NCI-H187 (cell line): ENCODE measurements at places on chromosomes 3 and 15.

GRCh38 chr3:34015204-34016142 is 217.0 kb downstream of the PDCD6IP start:
- DNase-seq, result no peak

DNA sequence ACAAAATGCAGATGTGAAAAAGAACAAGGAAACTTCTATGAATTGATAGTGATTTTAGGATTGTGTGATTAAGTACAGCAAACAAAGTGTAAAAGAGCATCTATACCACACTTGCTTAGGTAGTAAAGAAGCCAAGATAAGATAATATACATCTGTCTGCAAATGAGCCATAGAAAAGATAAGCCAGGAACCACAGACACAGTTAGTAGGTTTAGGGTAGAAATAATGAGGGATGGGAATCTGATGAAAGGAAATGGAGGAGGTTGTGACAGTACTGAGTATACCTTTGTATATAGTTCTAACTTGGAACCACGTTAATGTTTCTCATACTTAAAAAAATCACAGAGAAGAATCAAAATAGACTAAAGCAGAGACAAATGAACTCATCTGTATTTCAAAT is 54.0 kb downstream of the TCF12 start:
- DNase-seq, result no peak

- DNase-seq, result no peak
Observed at GRCh38 chr3:158103081-158103886, 2.9 kb downstream of the SHOX2 start.

DNA sequence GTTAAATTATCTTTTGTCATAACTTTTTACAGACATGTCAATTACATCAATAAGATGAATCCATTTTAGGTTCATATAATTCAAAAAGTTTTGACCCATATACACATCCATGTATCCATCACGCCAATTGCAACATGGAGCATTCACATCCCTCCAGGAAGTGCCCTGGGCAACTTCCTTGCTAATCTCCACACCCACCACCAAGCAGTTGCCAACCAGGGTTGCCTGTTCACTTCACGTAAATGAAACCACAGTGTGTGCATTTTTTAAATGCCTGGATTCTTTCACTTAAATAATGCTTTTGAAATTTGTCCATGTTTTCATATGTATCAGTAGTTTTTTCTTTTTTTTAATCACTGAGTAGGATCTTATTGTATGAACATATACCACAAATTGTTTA is 40.7 kb upstream of the LYZL4 start:
- no peak for DNase-seq

GRCh38 chr3:126474498-126475412 is 936 bp downstream of the ZXDC start:
- no peak for DNase-seq

GRCh38 chr15:94346282-94346681 is 114.9 kb downstream of the MCTP2 start:
- DNase-seq, result no peak

DNA sequence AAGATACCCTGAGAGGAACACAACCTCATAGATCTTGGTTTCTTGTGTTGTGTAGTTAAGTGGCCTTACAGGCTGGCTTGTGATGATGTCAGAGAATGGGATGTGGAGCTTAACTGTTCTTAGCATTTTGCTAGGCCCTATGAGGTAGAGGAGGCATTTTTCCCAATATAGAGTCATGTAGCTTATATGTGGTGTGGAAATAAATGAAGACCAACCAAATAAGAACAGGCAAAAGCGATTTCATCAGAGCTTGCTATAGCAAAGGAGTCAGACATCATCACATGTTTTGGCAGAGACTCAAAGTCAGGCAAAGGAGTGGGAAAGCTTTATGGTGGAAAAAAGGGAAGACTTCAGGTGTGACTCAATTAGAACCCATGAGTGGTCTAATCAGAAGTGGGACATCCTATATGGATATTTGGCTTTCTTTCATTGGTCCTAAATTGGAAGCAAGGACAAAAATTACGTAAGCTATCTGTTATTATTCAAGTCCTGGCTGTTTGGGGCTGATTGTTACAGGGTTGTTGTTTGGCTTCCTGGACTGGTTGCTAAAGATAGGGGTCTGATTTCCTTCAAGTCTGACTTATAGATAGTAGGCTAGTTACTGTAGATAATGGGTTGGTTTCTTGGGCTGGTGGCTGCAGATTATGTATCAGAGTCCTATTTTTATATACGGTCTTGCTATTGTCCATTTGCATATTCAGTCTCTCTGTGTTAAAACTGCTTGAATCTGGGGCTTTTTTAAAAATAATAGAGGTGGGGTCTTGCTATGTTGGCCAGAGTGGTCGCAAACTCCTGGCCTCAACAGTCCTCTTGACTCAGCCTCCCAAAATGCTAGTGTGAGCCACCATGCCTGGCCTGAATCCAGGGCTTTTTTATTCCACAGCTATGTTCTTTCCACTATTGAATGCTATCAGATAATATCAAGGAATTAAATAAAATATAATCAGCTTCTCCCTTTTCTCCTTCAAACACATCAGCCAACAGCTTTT is 30.3 kb upstream of the SETD2 start:
- DNase-seq, result no peak

GRCh38 chr15:34603095-34603494 is 19.6 kb upstream of the GOLGA8B start:
- no peak for DNase-seq

- no peak for DNase-seq
Observed at GRCh38 chr3:135806317-135806716, 159.2 kb upstream of the PPP2R3A start.

GRCh38 chr3:16589867-16590624 is 15.2 kb downstream of the DAZL start:
- no peak for DNase-seq

- no peak for DNase-seq
Observed at GRCh38 chr3:190575437-190576185, 61.7 kb downstream of the IL1RAP start.

DNA sequence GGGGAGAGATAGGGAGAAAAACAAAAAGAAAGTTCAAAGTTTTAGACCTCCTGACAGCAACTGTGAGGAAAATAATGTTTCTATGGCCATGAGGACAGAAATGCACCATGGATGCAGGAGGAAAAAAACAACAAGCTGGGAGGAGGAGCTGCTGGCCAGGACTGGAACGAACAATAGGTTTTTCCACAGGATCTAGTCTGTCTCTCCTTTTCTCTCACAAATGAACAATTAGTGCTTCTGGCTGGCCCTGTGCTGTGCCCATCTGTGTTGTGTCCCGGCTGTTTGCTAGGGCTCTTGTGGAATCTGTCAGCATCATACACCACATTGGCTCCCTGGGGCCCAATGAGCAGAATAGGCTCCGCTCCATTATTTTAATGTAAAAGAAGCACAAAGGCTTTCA is 15.2 kb downstream of the GK5 start:
- no peak for DNase-seq

GRCh38 chr15:64092864-64093626 is 593 bp downstream of the CIAO2A start:
- DNase-seq, result no peak

DNA sequence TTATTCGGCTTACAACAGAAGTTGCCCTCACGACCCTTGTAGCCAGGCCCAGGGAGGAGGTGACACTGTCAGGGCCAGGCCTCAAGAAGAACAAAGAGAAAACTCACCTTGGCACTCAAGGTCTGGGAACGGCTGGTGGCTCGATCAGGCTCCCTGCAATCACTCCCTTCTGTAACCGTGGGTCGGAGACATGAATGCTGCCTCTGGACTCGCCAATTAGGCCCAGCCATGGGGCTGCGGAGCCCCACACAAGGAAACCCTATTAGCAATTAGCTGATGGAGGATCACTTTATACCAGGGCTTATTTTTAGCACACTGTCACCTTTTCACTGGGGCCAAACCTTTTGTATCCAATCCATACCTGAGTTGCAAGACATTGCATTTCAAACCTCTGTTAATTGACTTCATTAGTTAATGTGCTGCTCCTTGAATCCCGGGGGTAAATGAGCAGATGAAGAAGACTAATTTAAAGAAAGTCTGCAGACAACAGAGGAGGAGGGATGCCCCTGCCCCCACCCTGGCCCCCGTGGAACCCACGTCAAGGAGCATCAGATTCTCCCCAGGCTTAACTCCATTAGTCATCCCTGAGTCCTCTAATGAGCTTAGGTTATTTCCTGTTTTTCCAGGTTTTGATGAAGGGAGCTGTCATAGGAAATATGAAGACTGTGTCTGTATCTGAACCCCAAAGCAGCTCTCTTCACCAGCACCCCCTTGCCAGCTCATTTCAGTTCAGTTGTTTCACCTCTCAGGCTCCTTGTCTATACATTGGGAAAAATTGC is 255.3 kb downstream of the RORA start:
- no peak for DNase-seq

DNA sequence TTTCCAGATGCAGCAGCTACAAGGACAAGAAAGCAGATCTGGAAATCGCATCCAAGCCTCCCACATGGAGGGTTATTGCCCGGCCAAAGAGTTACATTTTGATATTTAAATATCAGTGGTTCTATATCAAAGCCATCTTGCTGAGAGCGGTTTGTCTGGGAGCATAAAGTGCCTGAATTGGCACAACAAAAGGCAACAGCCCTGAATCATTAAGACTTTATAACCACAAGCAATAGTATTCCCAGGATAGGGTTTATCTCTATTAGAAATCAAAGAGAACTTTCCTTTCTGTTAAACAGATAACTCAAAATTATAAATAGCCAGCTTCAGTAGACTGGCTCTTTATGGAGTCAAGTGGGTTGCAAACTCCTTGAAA is 564.7 kb downstream of the ROBO1 start:
- DNase-seq, result no peak

DNA sequence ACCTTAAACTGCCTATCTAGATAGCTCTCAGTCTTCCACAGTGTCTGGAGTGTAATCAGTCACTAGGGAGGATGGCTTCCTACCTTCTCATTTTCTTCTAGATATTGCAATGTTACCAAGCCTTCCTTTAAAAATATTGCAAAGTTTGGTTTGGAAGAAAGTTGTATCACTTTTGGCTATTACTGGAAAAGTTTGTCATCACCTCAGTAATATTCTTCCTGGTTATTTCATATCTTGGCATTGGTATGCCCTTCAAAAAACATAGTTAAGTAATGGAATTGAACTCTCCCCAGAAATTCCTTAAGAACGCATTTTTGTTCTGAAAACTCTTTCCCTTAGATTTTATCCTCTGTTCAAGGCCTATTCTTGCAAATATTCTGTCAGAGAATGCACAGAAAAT is 179.3 kb upstream of the MME start:
- DNase-seq, result no peak

GRCh38 chr15:39851500-39852092 is 68.5 kb downstream of the GPR176 start:
- no peak for DNase-seq

- DNase-seq, result no peak
Observed at GRCh38 chr3:89042236-89042835, 65.1 kb upstream of the EPHA3 start.

- no peak for DNase-seq
Observed at GRCh38 chr3:87076946-87077345, 86.0 kb upstream of the VGLL3 start.

GRCh38 chr3:41000471-41000870 is 198.8 kb upstream of the CTNNB1 start:
- DNase-seq, result no peak

DNA sequence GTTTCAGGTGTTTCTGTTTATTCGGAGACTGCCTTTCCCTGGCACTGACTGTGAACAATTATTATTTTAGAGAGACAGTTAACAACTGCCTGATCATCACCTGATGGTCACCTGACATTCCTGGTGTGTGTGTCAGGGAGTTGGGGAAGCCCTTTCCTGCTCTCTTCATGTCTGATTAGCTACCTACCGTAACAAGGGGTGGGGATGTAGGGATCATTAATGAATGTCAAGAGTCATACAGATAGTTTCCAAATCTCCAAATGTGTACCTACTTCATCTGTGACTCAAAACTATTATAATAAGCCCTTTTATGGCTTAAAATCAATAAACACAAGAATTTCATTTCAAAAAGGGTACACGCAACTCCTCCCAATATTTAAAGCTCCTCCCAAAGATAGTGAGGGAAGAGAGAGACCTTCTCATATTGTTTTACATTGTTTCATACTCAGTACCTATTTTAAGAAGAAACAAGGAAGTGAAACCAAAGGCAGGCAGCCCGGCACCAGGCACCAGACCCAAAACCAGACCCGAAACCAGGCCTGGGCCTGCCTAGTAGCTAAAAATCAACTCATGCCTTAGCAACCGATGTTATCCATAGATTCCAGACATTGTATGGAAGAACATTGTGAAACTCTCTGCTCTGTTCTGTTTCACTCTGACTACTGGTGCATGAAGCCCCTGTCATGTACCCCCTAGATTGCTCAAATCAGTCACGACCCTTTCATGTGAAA is 844.9 kb upstream of the ALCAM start:
- no peak for DNase-seq

GRCh38 chr15:100338971-100339444 is 2.8 kb downstream of the ADAMTS17 start:
- DNase-seq, result no peak
